ENCODE measurements at places on chromosomes 5 and 9.

DNA sequence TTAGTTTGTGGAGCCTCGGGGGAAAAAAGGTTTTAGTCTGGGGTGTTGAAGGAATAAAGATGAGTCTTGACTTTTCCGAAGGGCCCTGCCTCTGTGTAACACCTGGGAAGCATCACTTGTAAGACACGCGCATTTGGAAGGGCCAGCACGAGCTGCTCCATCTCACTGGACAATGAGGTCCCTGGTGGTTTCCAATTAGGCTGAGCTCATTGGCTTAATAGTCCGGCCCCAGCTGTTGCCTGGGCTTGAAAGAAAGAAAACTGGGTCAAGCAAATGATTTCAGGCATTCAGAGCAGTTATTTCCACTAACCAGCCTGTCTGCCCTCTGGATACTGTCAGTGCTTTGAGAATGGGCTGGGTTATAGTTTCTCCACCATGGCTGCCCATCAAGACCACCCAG is 64.5 kb downstream of the NSUN2 start:
- no peak for DNase-seq

- DNase-seq, result peak; percentile 80
Measured at GRCh38 chr5:151150471-151151262, 6.9 kb downstream of the ANXA6 start.

DNA sequence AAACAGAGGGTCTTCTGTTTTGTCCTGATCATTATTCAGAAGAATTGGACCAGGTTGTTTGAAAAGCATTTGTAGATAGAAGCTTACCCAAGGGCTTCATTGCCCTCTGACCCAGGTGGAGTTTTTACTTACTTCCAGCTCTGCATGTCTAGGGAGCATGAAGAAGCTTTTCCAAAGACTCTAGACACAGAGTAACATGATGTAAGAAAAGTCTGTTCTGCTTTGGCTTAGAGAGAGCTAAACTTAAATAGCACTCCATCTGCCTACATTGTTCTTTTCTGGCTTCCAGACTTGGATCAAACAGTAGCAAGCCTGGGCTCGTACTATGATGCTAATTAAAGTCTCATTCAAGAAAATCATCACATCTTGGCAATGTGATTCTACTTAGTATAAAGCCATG is 112.1 kb downstream of the SNCAIP start:
- DNase-seq, result no peak

DNA sequence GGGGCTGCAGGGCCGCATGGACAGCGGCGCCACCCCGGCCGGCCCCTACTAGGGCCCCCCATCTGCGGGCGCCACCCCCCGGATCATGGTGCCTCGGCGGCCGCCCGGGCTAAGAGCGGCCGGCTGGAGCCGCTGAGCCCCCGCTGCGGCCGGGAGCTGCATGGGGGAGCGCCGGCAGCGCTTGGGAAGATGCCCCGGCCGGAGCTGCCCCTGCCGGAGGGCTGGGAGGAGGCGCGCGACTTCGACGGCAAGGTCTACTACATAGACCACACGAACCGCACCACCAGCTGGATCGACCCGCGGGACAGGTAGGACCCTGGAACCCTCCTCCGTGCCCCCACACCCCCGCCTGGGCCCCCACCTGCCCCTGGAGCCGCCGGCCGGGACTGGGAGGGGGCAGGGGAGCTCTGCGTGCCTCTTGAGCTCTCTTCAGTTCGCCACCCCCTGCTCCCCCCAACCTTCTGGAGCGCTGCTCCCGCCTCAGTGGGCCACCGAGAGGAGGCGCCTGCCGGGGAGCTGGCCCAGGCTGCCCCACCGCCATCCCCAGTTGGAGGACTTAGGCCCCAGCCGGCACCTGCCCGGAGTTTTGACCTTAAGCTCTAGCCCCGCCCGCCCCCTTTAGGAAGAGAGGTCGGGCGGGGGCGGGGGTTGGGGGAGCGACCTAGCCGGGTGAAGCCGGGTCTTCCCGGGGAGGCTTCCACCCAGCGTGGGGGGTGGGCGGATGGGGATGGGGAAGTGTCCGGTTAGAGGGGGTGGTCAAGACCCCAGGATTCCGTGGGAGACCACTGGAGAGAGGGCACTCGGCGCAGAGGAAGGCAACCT is 730 bp downstream of the WWC1 start:
- DNase-seq, result peak; percentile 56

- no peak for DNase-seq
Measured at GRCh38 chr9:21265421-21266189, 25.8 kb upstream of the IFNA14 start.

GRCh38 chr5:140244525-140245025 is 58.3 kb downstream of the PFDN1 start:
- peak; percentile 91 for DNase-seq

DNA sequence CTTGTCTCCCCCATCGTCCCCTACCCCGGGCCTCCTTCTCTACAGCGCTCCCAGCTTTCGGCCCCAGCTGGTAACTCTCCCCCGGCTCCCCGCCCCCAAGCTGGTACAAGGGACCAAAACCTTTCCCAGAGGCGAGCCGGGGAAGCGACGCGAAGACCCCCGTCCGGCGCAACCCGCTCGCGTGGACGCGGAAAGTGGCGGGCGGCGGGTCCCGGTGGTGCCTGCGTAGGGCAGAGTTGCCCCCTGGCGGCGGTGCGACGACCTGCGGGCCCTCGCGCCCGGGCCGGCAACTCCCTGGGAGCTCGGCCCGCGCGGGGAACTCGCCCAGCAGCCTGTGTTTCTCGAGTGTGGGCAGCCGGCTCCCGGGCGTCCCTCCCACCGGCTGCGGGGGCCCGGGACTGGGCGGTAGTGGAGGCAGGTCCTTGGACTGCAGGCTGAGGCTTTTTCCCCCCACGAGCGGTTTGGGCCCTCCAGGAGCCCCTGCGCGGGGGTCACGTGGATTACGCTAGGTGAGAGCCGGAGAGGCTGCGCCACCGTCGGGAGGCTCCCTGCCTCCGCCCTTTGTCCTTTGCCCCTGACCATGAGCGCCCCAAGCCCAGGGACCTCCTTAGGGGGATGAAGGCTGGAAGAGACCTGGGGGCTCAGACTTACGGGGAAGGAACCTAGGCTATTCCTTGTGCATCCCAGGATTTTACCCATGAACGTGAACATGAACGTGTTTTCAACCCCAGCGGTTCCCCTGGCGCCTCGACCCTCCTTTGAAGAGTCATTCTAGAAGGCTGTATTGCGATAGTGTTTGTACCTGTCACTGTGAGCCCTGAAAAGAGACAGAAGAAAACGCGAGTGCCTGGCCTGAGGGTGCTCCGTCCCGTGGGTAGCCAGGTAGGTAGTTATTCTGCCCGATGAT is 2.9 kb upstream of the FOXD1 start:
- DNase-seq, result peak; percentile 72

DNA sequence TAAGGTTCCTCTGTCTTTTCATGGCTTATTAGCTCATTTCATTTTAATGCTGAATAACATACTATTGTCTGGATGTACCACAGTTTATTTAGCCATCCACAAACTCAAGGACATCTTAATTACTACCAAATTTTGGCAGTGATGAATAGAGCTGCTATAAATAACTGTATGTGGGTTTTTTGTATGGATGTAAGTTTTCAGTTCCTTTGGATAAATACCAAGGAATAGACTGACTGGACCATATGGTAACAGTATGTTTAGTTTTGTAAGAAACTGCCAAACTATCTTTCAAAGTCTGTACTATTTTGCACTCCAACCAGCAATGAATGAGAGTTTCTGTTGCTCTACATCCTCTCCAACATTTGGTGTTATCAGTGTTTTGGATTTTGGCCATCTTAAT is 38.7 kb downstream of the SCAMP1 start:
- DNase-seq, result no peak

GRCh38 chr5:672329-673160 is 20.6 kb downstream of the TPPP start:
- DNase-seq, result peak; percentile 99

GRCh38 chr9:31390403-31391025 is 993.9 kb upstream of the ACO1 start:
- DNase-seq, result no peak

DNA sequence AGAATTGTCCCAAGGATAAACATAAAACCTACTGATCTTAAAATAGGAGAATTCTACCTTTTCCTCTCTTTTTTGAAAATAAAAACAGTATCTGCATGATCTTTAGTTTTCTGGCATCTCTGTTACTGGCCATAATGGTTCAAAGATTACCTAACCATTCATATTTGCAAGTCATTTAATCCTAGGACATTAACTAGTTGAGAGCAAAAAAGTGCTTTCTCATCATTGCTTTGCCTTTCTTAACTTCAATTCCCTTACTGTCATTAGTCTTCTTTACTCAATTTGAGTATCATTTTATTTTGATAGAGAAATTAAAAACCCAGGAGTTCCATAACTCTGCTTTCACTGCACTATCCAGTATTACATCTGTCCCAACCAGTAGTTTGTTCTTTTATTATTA is 68.6 kb downstream of the RFX3 start:
- DNase-seq, result no peak

GRCh38 chr9:135414293-135414692 is 65.3 kb upstream of the PPP1R26 start:
- no peak for DNase-seq

- no peak for DNase-seq
Measured at GRCh38 chr9:77442436-77442835, 205.7 kb downstream of the GNA14 start.

GRCh38 chr5:62284946-62285891 is 20.8 kb upstream of the KIF2A start:
- DNase-seq, result no peak

Data from common myeloid progenitor, CD34-positive (primary cell).